Activated effector memory CD4-positive, alpha-beta T cell treated with anti-CD3 and anti-CD28 coated beads, Interleukin-2, amount 50 U/mL, for 16 hours (primary cell): ENCODE measurements at places on chromosomes 12 and 14.

- DNase-seq: no peak
Measured at GRCh38 chr12:2020511-2020910, 16.3 kb upstream of the DCP1B start.

DNA sequence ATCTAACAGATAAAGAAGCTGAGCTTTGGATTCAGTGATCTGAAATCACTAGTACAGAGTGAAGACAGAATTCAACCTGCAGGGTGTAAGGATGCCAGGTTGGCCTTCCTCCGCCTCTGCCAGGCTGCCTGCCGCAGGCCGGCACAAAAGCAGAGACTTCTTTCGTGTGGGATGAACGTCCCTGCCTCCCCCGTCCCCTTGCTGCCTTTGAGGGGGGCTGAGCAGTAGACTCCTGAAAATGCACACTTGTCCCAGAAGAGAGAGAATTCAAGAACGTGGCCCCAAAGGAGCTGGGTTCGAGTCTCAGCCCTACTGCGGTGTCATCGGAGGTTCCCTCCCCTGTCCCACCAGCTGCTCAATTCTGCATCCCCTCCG lies 154.3 kb downstream of the BCL11B start:
- peak; percentile 46 for DNase-seq

DNA sequence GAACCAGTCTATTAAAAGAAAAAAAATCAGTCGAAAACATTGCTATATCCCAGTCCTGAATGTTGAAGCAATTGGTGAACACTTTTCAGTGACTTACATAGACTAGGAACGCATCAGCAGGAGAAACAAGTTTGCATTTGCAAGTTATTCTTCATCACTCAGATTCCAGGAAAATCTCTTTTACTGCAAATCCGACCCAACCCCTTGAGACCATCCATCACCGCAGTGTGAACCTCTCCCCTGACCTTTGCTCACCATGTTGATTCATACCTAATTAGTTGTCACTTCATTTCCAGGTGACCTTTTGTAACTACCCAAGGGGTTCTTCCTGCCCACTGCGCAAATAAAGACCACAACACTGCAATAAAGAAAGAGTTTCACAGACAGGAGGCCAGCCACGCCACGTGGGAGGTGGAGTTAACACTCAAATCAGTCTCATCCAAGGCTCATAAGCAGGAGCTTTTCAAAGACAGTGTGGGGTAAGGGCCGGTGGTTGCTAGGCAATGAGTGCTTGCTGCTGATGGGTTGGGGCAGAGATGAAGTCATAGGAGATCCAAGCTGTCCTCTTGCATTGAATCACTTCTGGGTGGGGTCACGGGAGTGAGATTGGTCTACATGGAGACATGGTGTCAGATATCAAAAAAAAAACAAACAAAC lies 241.3 kb upstream of the TMEM132C start:
- no peak for DNase-seq

- no peak for DNase-seq
Measured at GRCh38 chr12:3684449-3685051, 68.4 kb downstream of the CRACR2A start.

GRCh38 chr14:102162487-102162886 lies 22.8 kb downstream of the WDR20 start:
- DNase-seq: no peak

DNA sequence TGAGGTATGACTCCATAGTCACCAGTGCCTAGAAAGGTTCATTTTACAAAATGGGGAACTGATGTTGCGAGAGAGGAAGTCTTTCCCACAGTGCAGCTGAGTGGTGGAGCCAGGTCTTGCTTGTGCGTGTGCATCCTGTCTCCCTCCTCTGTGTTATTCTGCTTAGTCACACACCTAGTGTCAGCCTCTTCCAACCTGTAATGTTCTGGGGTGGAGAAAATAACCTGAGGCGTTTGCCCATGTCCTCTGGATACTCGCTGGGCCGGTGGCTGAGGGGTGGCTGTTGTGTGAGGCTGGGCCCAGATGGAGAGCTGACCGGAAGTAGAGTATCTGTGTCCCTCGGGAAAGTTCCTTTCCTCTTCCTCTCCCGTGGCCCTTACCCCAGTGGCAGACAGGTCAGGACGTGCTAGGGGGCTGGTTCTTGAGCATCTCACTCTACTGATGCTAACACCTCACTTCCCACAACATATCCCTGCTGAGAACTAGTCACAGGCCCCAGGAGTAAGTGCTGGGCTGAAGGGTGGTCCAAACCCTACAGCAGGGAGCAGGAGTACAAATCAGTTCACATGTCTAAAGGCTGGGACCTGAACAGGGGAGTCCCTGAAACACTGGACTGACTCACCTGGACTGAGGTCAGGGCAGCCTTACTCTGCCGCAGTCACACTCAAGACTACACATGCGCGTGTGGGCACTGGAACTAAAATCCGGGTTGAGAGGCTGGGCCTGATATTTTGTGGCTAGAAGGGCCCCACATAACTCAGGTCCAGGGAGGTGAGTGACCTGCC lies 7.0 kb downstream of the MLF2 start:
- DNase-seq: no peak

DNA sequence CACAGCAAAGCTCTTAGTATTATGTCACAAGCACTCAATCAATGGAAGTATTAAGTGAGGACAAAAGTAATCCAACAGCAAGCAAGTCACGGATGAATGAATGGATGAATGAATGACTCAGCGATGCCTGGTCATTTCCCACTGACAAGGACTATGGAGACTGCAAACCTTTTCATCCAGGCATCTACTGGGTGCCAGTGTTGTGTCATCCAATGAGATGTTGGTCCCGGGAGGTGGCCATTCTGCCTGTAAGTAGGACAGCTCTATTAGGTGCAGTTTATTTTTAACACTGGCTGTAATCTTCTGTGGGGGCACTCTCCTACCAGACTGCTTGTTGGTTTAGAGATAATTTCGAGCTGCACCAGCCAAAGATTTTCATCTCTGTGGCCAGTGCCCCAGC lies 39.4 kb downstream of the STAB2 start:
- no peak for DNase-seq

DNA sequence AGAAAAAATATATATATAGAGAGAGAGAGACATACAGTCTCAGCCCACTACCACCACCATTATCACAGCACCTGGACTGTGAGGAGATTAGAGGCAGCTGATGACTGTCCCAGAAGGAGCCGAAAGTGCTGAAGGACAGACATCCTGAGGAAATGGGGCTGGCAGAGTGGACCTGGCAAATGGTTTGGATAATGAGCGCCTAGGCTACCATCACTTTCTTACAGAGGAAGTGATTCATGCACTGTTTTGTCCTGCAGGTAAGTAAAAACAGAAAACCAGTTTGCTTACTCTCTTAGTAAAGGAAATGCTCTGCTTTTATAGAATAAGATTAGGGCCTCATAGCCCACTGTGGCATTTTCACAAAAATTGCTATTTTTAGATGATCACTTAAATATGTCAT lies 28.6 kb upstream of the DNM1L start:
- no peak for DNase-seq

DNA sequence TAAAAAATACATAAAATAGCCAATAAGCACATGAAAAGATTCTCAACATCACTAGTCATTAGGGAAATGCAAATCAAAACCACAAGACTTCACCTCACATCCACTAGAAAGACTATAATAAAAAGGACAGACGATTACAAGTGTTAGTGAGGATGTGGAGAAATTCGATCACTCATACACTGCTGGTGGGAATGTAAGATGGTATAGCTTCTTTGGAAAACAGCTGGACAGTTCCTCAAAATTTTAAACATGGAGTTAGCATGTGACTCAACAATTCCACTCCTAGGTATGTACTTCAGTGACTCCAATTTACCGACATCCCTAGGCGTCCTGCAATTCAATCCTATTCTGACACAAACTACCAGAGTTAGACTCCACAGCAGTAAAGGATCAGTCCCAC lies 13.7 kb downstream of the TRIM9 start:
- DNase-seq: no peak

DNA sequence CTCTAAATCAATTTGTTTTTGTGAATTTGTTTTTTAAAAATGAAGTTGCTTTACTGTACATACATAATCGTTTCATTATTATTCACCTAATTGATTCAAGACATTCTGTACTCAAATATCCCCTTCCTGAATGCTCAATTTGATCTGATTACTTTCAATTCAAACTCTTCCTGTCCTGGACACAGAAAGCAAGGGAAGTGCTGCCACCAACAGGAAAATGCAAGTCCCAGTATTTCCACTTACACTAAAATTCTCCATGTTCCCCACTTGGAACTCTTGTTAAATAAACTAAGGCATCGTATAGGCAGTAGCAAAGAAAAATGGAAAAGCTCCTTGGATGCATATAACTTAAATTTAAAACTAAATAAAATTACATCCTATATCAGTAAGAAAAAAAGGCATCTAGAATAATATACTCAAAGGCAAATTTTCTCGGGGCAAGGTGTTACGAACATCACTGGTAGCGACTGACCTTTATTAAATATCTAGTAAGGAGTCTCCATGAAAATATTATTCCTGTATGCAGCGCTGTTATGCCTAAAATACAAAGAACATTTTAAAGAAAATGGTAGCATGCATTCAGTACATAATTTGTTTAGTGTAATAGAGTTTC lies 72.0 kb upstream of the DBX2 start:
- no peak for DNase-seq

GRCh38 chr12:28742791-28743190 lies 406.3 kb upstream of the FAR2 start:
- DNase-seq: no peak

GRCh38 chr14:45169906-45170305 lies 34.2 kb downstream of the FANCM start:
- DNase-seq: no peak

DNA sequence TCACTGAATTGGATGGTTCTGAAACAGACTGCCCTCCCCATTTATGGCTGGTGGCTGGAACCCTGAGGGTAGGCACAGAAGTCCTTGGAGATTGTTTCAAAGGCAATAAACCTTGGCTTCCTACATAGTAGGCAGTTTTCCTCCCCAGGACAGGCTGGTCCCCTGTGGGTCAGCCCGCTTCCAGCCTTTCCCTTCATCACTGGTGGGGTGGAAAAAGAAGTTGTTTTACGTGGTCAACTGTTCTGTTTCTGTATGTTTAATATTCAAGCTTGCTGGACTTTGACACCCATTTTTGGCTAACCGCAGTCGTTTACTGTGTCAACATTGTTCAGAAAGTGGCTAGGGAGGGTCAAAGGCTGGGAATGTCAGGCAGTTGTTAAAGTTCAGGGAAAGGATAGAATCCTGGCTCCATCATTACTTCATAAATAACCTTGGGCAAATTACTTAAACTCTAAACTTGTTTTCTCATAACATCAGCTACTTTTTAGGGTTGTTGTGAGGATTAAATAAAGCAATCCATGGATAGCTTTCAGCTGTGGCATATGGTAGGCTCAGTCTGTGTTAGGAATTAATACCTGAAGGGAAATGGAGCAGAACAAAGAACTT lies 2.4 kb downstream of the KLHDC2 start:
- no peak for DNase-seq

DNA sequence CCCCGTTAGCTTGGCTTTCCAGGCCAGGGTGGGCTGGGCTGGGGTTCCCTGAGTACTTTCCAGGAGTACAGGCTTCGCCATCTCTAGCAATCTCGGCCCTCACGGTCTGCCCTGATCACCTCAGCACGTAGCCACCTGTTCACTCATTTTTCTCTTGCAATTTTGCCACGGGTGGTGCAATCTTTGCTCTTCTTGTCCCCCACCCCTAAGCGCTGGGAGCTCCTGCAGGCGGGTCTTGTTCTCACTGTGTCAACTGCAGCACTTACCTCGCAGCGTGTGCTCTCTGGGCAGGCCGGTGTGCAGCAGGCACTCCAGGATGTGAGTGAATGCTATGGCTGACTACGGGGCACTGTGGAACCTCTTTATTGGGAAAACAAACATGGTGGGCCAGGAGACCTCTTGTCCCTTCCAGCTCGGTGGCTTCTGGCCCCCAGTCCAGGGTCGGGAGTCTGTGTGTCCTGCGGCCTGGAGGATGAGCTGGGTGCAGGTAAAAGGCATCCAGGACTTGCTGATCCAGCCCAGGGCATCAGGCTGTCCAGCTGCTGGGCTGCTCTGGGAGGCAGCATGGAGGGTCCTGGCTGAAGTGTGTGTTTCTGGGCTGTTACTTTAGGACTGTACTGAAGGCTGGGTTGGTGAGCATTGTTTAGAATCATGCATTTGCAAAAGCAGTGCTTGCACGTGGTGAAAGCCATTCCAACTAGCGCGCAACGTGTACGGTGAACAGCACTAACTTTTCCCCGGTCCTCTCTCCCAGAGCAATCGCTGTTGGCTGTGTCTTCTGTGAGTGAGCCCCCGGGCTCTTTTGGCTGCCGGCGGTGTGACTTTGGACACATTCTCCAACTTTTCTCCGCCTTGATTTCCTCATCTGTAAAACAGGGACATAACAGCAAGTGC lies 1.5 kb upstream of the ULK1 start:
- DNase-seq: no peak

DNA sequence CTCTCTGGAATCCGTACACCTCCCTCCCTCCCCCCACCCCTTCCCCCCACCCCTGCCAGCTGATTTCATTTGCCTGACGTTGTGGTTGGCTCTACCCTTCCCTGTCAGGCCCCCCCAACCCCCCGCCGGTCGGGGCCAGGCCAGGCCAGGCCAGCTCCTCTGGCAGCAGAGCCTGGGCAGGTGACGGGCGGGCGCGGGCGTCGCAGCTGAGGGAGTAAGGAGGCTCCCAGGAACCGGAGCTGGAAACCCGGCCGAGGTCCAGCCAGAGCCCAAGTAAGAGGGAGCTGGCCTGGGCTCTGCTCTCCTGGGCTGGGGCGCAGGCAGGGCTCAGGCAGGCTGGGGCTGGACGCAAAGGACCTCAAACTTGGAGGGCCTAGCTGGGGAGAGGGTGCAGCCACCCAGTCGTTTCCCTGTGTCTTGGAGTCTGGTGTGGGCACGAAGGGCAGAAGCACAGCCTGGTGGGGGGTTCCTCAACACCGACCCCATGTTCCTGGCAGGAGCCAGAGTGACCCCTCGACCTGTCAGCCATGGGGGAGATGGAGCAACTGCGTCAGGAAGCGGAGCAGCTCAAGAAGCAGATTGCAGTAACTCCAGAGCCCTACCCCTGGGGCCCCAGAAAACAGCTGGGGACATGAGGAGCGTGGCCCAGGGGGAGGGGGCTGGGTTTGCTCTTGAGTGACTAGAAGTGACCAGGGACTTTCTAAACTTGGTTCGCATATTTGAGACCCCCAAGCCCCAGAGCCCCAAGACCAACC lies at the start of gene GNB3:
TSS of gene GNB3 (plus strand) at position 165 of the 755 bp plus-strand sequence. CDS start at position 528, 363 bp downstream.
- DNase-seq: no peak

GRCh38 chr14:36021591-36022320 lies 154.8 kb downstream of the PTCSC3 start:
- DNase-seq: no peak

GRCh38 chr12:11085419-11085818 lies 6.7 kb downstream of the TAS2R43 start:
- no peak for DNase-seq

- no peak for DNase-seq
Measured at GRCh38 chr12:75812271-75813018, 219.1 kb downstream of the PHLDA1 start.
